ENCODE measurements at places on chromosomes 7 and 10.

GRCh38 chr7:47026780-47027361 lies 555.0 kb downstream of the TNS3 start:
- no peak for DNase-seq

DNA sequence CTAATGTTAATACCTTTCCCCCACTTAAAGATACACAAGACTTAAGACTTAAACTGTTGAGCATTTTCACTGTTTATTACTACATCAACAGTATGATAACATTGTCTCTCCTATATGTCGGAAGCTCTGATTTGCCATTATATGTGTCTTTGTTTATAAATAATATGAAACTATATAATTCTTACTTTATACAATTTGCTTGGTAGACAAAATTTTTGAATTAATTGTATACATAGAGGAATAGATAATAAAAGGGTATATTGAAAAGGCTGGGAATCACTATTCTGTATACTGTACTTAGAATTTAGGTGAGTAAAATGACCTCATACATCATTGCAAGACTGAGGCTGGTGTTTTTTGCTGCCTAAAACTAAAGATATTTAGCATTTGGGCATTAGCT lies 82.1 kb upstream of the HDAC9 start:
- no peak for DNase-seq

DNA sequence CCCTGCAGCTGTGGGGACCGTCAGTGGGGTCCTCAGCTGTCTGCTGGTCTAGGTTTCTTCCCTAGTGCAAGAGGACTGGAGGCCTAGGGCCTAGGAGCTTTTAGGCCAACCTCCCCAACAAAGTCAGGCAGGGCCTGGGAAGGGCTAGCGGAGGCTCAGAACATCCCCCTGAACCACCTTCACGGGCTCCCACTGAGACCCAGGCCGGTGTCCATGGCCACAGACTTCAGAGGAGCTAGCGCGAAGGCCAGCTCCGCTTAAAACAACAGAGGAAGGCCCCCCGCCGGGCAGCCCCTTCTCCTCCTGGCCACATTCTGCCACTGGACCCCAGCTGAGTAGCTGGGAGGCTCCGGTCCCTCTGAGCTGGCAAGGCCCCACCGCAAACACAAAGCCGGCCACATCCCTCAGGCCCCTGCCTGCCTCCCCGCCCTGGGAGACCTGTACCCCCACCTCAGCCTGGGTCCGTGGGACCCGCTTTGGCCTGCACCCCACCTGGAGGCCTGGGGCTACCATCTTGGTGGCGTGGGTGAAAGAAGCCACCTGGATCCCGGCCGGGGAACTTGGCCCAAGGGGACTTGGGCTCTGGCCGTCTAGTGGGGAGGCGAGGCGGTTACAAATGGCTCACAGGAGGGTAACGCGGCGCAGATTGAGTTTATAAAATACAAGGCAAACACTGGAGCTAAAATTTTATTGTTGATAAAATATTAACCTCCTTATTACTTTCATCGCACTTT lies 5.4 kb upstream of the UNCX start:
- no peak for DNase-seq

DNA sequence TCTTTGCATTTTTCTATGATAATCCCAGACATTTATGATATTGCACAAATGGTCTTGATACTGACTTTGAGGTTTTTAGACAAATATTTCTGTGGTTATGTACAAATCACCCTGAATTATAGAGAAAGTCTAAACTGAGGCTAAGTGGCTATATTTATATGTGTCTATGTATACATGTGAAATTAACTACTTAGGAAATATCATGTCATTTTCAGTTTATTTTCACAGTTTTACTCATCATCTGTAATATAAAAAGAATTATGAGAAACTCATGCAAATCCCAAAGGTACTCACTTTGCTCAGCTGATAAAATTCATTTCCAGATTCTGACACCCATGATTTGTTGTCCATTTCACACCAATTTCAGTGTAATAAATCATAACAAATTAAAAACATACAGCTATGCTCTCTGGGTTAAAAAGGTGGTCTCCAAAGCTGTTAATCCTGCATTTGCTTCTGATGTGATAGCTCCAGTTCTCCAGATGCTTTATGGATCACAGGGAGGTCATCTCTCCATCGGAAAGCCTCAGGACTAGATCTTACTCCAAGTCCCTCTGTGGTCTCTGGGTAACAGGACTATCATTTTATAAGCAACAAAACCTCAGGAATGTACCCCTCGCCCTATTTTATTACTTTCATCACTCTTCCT lies 673.9 kb downstream of the PARD3 start:
- no peak for DNase-seq

DNA sequence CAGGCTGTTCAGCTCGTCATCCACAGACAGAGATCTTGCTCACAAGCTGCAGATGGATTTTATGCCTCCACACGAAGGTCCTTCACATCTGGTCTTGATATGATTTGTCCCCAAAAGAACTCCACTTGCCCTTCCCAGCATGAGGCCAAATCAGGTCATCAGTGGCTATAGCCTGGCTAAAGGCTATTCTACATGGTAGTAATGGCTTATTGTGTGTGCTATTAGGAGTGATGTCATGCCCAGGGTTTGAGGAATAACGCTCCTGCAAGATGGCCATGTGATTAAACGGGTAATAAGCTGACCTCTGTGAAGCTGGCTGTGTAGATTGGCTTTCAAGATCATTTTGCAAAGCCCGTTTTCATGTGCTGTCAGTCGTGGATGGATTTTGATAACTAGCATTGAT lies 313.8 kb downstream of the FRMD4A start:
- DNase-seq: no peak

GRCh38 chr7:87709258-87709657 lies 81.1 kb downstream of the RUNDC3B start:
- no peak for DNase-seq

- DNase-seq: no peak
Measured at GRCh38 chr10:25707976-25708671, 225.9 kb upstream of the MYO3A start.

DNA sequence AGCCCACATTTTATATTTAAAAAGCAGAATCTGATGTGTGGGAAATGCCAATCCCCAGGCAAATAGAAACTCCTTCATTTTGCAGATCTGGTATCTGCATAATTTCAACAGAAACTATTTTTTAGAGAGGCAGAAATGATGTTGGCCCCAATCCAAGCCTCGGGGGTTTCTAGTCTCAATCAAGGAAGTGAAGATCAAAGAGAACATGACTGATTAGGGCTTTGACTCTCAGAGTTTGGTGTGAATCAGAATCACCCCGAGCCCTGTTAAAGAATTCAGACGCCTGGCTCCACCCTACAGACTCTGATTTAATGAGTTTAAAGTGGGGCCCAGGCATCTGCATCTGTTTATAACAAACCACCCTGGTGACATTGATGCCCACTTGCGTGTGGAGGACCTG lies 36.7 kb upstream of the UBE2H start:
- no peak for DNase-seq

DNA sequence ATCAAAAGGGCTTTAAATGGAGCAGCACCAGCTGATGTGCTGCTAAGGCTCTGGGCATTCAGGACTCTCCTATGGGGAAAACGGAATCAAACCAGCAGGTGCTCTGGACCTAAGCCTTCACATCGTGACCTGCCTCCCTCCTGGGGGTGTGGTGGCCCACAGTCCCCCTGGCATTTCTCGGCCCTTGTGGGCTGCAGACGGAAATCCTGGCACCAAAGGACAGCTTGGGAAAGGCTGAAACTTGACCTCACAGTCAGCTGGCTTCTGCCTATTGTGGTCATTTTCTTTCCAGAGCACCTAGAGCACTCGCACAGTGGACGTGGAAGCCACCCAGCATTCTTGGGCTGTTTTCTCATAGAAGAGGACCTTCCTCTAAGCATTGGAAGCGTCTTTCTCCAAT lies 74.8 kb downstream of the TPST1 start:
- DNase-seq: no peak

DNA sequence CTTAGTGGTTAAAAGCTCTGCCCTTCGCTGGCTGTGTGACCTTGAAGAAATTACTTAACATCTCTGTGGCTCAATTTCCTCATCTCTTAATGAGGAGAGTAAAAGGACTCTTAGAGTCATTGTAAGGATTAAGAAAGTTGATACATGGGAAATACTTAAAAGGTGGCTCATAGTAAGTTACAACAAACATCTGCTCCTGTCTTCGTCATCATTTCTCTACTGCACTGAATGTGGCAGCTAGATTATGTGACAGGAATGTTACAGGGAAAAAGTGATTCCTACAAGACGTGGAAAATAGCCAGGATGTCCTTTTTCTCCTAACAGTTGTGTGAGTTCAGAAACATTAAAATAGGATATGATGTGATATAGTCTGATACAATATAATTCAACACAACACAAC lies 184.7 kb downstream of the FRMD4A start:
- no peak for DNase-seq

DNA sequence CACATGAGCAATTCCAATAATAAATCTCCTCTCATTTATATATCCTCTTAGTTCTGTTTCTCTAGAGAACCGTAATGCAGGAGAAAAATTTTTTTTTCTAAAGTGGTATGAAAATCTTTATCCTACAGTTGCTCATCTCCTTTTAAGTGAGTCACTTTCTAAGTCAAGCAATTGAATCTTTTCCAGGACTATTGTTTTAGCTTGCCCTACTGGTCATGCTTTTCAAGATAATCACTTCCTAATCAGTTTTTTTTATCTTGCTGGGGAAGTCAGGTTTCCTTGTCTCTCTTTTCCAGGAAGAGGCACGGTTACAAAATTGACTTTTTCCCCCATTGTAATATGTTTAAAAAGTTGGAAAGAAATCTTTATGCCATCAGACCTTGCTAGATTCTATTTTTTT lies 44.0 kb downstream of the INPP5F start:
- DNase-seq: no peak

GRCh38 chr7:8371742-8372141 lies 61.7 kb upstream of the NXPH1 start:
- no peak for DNase-seq

DNA sequence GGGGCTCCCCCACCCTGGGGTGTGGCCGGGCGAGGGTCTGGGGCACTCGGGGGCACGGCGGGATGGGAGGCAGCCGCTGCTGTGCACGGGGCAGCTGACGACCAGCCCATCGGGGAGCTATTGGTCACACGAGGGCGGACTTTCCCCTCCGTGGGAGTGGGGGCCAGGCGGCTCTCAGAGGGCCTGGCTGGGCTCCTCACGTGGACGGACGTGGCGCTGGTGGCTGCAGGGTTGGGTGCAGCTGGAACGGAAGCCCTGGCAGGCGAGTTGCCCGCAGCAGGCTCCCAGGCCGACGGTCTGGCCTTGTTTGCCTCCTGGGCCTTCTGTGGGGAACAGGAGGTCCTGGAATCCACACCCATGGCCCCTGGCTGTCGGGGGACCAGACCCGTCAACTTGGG lies 14.3 kb downstream of the MICALL2 start:
- no peak for DNase-seq

DNA sequence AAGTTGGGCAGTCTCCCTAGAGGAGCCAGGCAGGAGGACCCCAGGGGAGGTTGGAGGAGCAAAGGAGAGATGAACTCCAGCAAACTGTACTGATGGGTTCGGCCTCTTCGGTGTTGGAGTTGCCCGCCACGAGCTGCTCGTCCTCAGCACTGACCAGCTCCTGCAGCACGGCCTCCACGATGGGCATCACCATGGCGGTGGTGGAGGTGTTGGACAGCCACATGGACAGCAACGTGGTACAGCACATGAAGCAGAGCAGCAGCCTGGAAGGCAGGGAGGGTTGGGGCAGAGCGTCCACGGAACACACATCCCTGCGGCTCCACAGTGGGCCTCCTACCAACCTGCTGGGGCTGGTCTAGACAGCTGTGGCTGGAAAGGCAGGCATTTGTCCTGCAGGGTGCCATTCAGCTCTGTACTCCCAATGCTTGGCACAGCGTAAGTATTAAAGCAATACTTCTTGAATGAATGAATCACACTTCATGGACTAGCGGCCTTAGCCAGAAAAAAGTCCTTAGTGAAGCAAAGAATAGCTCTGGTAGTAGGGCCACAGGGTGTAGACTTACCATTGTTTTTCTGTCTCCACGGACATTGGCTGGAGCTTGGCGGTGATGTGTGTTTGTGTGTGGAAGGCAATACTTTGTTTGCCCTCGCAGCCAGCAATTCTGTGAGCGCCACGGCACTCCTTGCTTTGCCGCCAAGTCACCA lies 21.8 kb downstream of the SLC13A4 start:
- DNase-seq: no peak

DNA sequence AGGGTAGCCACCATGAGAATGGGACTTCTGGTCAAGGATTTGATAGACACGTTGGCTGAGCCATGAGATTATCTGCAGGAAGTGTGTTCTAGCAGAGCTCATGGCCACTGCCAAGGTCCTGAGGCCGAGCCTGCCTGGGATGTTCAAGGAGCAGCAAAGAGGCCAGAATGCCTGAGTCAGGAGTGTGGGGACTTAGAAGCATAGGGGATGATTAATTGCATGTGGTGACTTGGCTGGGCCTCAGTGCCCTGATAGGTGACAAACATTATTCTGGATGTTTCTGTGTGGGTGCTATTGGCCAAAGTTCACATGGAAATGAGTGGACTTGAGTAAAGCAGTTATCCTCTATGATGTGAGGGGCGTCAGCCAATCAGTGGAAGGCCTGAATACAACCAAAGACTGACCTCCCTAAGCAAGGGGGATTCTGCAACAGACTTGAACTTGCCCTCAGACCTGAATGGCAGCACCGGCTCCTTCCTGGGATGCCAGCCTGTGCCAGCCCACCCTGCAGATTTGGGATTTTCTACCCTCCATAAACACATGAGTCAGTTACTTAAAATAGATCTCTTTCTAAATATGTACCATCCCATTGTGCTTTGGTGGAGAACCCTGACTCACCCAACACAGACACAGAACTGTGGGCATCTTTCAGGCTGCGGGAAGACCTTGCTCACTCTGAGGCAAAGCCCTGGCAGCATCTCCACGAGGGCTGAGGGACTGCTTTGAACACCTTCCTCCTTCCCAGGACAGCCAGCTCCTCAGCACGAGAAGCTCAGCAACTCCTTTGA lies 363.9 kb upstream of the MGMT start:
- no peak for DNase-seq

- DNase-seq: no peak
Measured at GRCh38 chr7:159027789-159028507, 116.7 kb downstream of the VIPR2 start.

DNA sequence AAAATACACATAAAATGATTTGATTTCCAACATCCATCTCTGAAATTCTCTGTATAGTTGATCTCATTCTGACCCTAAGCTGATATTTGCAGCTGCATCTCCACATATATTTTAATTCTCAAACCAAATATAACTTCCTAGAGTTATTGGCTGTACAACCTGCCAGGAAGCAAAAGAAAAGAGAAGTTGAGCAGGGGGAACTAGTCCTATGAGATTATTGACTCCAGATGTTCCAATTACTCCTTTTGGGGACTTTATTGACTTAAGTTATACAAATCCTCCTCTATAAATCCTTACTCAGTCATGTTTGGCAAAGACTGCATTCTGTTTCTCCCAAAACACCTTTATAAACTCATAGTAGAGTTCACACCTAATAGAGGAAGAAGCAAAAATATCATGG lies 599.4 kb upstream of the ANKRD30A start:
- DNase-seq: no peak

All from activated effector memory CD4-positive, alpha-beta T cell treated with Interleukin-2 at 50 U/mL for 16 hours (primary cell).